ENCODE measurements at places on chromosomes 1 and 21. TPM values are rescaled to one million over a fixed set of nuclear protein-coding genes. Genes with fewer than 3 reads are reported as not detected.

- no peak for DNase-seq
- H3K36me3 ChIP-seq = no peaks in the 10 kb centered on the region
- H3K4me1 ChIP-seq = no peaks in the 10 kb centered on the region
- H3K4me3 ChIP-seq = no peak overlapping the region
Observed at GRCh38 chr21:34222031-34222335, 141.8 kb upstream of the KCNE2 start.

DNA sequence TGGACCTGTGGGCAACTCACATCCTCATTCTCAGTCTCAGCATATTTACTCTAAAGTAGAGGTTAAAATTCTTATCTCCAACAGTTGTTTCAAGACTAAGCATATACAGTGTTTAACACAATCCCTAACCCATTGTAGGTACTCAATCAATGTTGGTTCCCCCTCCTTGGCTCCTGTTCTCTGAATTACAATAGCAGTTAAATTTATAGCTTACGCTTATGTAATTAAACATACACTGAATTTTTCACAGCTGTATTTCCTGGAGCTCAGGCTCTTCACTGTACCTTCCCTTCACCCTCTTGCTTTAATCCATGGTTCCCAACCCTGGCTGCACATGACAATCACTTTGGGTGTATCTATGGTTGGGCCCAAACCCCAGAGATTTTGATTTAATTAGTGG, 89.4 kb downstream of the LPAR3 start:
- DNase-seq = no peak
- H3K27ac ChIP-seq = no peak overlapping the region
- H3K36me3 ChIP-seq = no peaks in the 10 kb centered on the region
- H3K27me3 ChIP-seq = no peaks in the 10 kb centered on the region

DNA sequence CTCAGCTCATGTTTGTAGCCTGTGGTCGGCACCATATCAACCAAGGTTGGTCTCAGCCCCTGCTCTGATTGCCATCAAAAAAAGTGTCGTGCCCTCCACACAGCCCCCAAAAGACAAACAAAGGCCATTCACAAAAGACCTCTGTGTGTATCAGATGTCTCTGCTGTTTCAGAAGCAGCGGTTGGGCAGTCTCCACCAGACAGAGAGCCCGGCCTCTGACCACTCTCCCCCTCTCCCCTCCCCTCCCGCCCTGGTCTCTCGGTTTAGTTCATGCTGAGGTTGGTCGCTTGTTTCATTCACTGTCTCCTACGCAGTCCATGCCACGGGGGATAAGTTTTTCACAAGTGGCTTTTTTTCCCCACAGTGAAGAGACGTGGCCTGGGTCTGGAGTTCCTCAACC, 27.1 kb downstream of the ACTA1 start:
- H3K4me1 ChIP-seq = peaks cover 28% of the 10 kb centered on the region
- peak overlapping the region; percentile 41 for H3K4me3 ChIP-seq
- no peaks in the 10 kb centered on the region for H3K27me3 ChIP-seq
- H3K27ac ChIP-seq = no peak overlapping the region

The ANKRD65 gene
- 0.89 TPM for total RNA-seq

GRCh38 chr1:116374353-116375147, 1.5 kb downstream of the ATP1A1 start:
- peak overlapping the region; percentile 91 for H3K4me3 ChIP-seq
- H3K36me3 ChIP-seq = no peaks in the 10 kb centered on the region
- DNase-seq = no peak
- H3K27me3 ChIP-seq = no peaks in the 10 kb centered on the region

The RNF207 gene
- total RNA-seq = 112 TPM

DNA sequence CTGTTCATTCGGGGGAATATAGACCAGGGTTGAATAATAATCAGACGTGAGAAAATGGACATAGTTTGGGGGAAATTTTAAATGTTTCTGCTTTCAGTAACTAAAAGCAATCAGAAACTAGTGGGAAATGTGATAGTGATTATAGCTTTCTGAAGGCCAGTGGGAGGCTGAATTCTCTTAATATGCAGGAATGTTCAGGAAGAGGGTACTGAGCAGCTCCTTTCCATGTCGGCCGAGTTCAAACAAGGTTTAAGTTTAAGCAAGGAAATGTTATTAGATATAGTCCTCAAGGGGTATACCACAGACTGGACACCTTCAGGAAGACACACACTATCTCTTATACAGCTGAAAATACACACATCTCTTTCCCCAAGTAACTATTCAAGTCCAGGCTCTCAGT, 105.5 kb downstream of the HHAT start:
- no peak for DNase-seq
- no peak overlapping the region for H3K4me3 ChIP-seq

All from stomach (tissue), 19 donors.